ENCODE measurements at places on chromosomes 1 and 21.
A peak's percentile ranks its signal among the peaks of the same experiment; 100 is the strongest.

- no peak for DNase-seq
Measured at GRCh38 chr1:65606426-65606825, 186.0 kb downstream of the LEPR start.

GRCh38 chr1:54708385-54708784 lies 7.3 kb upstream of the TTC4 start:
- no peak for DNase-seq

DNA sequence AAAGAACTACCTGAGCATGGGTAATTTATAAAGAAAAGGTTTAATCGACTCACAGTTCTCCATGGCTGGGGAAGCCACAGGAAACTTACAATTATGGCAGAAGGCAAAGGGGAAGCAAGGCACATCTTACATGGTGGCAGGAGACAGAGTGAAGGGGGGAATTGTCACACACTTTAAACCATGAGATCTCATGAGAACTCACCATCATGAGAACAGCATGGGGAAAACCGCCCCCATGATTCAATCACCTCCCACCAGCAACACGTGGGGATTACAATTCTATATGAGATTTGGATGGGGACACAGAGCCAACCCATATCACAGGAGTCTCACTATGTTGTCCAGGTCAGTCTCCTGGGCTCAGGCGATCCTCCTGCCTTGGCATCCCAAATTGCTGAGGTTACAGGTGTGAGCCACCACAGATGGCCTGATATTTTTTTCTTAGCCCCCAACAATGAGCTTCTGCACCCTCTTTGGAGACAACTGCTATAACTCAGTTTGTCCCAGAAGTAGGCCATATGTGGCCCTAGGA lies 22.5 kb upstream of the MORC3 start:
- DNase-seq = no peak

DNA sequence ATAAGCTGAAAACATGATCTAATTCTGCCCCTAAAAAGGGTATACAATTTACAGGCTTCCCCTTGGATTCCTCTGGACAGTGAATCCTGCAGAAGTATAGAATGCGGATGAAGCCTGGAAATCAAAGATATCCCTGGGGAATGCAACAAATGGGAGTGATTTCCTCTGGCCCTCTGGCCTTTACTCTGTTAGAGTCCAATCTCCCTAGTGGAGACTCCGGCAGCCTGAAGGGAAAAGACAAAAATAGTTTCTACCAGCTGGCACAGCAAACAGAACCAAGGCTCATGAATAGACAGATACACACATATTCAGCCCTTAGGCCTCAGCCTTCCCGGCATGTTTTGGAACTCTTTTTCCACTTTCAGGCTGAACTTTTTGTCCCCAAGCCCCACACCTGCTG lies 3.9 kb upstream of the LRRC52 start:
- no peak for DNase-seq

DNA sequence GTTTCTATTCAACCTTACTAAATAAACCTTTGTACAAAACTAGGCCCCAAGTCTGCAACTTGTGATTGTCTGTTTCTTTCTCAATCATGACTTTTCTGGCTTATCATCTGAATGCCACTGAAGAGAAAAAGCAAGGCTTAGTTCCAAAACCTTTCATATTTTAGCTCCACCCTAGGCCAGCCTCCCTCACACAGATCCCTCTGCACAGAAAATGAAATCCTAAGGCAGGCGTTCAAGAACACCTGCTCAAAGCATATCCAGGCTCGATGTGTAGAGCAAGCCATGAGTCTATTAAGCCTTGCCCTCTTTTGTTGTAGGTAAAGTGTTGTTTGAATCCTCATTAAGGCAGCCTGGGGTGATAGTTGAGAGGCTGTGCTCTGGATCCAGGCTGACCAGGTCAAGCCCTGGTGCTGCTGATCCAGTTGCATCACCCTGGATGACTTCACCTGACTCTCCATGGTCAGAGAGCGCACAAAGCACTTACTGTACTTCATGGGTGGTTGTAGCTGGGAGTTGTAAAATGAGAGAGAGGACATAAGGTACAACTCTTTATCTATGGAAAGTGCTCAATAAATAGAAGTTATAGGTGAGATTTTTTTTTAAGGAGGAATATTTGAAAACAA lies 39.0 kb downstream of the FYB2 start:
- no peak for DNase-seq

- no peak for DNase-seq
Measured at GRCh38 chr1:151756291-151756690, 7.0 kb downstream of the MRPL9 start.

DNA sequence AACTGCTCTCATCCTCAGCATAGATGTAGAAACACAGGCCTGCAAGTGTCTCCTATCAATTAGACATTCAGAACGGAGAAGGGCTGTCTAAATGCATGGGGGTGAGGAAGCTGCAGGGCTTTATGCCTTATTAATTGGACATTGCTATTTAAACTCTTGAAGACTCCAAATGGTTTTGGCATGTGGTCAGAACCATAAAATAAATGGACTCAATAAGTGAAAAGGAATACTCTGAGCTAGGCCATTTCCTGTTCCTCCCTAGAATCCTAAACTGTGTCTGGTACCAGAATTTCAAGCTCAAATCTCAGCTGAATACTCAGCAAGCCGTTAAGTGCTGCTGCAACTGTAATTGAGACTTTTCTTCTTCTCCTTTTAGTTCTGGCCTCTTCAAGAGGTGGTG lies 80.4 kb upstream of the C1orf87 start:
- no peak for DNase-seq

DNA sequence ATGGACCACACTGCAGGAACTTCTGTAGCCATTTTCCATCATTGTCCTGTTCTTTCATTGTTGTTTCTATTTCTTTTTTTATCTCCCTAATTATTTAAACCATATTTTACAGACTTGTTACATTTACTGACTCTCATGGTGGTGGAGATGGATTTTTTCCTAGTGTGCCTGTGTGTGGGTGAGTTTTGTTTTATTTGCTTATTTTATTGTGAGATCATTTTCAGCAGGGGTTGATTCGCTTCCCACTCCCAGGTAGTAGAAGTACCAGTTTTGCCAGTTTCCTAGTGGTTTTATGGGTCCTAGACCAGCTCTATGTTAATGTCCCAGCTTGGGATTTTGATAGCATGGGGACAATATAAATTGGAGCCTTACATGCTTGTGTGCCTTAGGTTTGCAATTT lies 80.0 kb upstream of the BACH1 start:
- DNase-seq = no peak

- no peak for DNase-seq
Measured at GRCh38 chr1:97636941-97637340, 283.9 kb downstream of the DPYD start.

GRCh38 chr21:43294194-43294902 lies 125.5 kb downstream of the CRYAA start:
- DNase-seq = no peak

- DNase-seq = no peak
Measured at GRCh38 chr1:209643285-209644020, 8.8 kb downstream of the LAMB3 start.

- no peak for DNase-seq
Measured at GRCh38 chr1:192045131-192045530, 113.1 kb upstream of the RGS18 start.

- DNase-seq = no peak
Measured at GRCh38 chr1:46445773-46446256, 43.8 kb upstream of the DMBX1 start.

GRCh38 chr1:201294876-201295275 lies 11.6 kb downstream of the PKP1 start:
- no peak for DNase-seq

DNA sequence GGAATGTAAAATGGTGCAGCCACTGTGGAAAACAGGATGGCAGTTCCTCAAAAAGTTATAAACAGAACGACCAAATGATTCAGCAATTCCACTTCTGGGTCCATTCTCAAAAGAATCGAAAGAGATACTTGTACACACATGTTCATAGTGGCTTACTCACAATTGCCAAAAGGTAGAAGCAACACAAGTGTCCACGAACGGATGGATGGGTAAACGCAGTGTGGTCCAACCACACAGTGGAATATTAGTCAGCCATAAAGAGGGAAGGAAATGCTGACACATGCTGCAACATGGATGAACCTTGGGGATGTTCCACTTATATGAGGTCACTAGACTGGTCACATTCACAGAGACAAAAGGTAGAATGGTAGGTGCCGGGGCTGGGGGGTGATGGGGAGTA lies 5.3 kb downstream of the KRTAP10-1 start:
- no peak for DNase-seq

DNA sequence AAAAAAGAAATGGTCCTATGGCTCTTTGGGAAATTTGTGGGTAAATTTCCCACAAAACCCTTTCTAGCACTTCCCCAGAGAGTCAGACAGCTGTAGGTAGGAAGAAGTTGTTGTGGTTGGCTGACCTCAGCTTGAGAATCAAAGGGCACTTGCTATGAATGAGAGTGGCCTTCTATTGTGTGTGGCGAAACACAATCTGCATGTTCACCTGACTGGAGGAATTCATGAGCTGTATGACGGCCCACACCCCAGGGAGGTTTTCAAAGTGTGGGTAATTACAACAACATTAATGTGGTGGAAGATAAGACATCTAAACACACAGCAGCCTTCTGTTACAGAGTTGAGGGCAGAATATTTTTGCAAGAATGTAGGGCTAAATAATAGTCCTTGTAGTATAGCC lies 38.8 kb downstream of the NGF start:
- DNase-seq = no peak

DNA sequence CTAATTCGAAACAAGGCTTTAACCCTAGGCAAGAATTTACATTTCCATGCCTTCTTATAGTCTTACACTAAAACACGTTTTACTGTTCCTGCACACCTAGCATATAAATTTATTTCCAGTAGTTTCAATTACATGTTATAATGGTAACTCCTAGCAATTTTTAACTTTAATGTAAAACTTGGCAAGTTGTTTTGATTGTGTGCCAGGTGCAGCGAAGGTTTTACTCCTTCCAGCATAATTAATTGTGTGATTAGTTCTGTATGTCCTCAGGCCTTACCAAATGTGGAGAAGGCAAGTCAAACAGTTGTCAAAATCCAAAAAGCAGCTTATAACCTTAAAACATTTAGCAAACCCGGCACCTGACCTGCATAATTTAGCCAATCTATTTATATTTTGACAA lies 114.8 kb downstream of the KCNK1 start:
- DNase-seq = no peak

DNA sequence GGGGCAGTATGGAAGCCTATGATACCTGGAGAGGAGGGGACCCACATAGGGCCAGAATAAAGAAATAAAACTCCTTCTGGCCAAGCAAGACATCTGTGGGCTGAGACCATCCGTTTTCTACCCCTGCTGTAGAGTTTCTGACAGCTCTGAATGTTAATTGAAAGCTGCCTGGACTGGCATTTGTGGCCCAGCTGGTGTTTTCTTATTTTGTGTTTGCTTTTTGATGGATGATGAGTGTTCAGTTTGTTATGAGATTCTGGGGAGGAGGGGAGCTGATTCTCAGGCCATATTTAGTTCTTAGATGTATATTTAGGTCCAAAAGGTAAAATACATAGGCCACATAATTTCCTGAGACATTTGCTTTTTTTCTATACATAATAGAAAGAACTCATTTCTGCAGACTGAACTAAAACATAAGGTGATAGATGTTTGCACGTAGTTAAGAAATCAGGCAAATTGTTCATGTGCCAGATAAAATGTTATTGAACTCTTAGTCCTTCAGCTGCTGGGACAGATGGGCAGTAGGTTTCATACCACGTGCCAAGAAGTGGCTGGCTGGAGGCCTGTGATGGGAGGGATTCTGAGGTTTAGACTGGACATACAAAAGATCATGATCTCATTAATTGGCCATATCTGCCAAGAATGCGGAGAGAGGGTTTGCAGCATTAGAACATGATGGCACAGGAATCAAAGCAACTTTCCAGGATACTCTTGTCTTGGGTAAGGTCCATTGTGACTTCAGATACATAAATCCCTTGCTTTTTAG lies 54.1 kb downstream of the DSCAM start:
- no peak for DNase-seq

- DNase-seq = peak; percentile 84
Measured at GRCh38 chr1:44808938-44809917, 905 bp downstream of the BTBD19 start.

DNA sequence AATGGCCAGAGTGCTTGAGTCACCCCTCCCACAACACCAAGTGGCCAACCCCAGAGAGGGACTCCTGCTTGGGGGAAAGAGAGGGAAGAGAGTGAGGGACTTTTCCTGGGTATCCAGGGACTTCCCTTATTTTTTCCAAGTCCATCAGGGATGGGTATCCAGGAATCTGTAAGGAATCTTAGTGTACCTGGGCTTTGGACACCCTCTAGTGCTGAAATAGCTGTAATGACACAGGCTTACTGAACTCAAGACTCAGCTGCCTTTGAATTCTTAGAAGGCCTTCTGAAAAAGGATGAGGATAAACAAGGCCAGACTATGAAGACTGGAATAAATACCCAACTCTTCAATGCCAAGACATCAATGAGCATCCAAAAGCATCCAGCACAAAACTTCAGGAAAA lies 12.0 kb downstream of the TSHB start:
- no peak for DNase-seq

GRCh38 chr1:177340601-177341067 lies 169.9 kb downstream of the BRINP2 start:
- no peak for DNase-seq

- no peak for DNase-seq
Measured at GRCh38 chr1:151763990-151764389, 694 bp upstream of the MRPL9 start.

- DNase-seq = no peak
Measured at GRCh38 chr1:89274411-89274857, 1.8 kb upstream of the GBP5 start.

Measured in activated T-cell treated with anti-CD3 and anti-CD28 coated beads, Interleukin-2, amount 50 U/mL, for 1 hour (primary cell).